ENCODE measurements at places on chromosomes 6 and 20.

- DNase-seq: no peak
Measured at GRCh38 chr20:50048420-50049166, 64.4 kb downstream of the UBE2V1 start.

- no peak for DNase-seq
Measured at GRCh38 chr6:30530014-30530413, 26.3 kb downstream of the GNL1 start.

DNA sequence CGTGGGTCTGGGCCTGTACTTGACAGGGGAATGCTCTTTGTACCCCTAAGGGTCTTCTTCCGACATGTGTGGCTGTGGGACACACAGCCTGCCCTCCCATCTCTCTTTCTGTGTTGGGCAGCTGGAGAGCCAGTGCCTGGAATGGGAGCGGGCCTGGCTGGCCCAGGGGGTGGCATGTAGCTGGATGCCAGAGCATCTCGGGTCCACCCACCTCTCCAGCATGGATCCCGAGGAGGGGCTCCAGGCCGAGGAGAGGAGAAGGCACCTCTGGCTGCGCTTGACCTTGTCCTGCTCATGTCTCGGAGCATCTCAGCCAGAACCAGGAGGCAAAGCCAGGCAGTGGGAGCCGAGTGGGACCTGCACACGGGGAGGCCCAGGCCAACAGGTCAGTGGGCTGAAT lies 16.0 kb downstream of the CDH4 start:
- no peak for DNase-seq

DNA sequence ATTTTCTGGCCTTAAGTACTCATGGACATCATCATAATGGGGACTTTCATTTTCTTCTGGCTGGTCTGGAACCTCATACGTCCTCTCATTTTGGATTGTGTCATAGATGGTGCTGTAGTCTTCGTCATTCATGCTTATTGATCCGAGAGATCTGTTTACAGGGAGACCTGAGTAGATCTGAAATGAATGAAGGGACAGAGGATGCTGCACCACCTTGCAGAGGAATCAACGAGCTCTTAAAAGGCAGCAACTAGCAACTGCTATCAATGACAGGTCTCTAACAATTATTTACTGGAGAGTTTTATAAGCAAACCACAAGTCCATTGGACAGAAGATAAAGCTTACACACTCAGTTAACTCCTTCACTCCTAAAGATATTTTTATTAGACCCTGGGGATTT lies 49.7 kb upstream of the ENPP4 start:
- DNase-seq: no peak
